ENCODE measurements at places on chromosomes 2 and 18.

GRCh38 chr2:168744844-168745243 lies 57.6 kb upstream of the NOSTRIN start:
- DNase-seq, result no peak

DNA sequence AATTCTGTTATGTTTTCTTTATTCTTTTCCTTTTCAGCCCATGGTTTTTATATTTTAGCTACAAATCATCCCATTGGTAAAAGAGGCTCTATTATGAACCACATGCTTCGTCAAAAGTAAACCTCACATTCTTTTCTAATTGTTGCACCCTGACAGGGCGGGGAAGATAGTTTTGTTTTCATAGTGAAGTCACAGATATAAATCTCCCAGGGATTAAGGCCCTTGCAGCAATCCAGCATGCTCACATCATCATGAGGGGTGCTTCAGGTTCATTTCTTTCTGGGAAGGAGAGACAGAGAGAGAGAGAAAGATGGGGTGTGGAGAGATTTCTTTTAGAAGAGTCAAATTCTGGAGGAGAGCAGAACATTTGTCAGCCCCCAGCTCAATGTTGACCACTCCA lies 124.5 kb upstream of the CDC42EP3 start:
- DNase-seq, result no peak

DNA sequence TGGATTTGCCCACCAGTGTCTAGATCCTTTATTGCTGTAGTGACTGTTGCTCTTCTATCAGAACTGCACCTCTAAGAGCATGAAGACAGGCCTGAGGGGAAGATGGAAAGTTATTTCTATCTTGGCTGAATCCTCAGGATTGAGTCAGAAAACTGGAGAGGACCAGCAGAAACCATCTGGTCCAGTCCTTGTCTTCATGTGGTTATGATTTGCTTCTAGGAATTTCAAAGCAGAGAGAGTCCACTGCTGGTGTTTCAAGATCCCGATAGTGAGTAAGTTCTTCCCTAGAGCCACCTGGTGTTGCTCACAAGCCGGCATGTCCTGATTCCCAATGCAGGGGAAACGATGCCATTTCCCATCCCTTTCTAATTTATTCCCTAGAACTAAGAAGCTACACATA lies 84.2 kb downstream of the NCKAP5 start:
- DNase-seq, result no peak

DNA sequence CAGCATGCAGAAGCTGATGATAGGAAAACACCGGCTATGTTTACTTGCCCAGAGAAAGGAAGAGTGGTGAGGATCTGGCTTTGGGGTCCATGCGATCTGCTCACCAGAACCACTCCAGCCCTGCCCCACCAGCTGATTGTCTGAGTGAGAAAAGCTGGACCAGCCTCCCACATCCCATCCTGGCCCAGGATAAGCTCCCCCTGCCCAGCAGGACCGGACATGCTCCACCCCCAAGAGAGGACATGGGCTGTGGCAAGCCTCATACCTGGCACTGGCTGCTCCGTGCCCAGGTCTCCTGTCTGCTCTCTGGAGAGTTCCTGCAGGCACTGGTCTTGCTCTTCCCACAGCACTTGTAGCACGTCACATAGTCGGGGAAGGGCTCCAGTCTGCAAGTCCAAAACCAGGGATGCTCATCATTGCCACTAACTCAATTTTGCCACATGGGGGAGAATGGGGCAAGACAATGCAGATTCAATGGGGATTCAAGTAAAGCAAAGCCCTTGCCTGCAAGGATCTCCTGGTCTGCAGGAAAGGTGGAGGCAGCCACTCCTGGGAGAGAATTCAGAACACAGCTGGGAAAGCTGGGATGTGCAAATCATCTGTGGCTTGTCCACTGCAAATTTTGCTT lies 30.0 kb downstream of the SCTR start:
- no peak for DNase-seq

DNA sequence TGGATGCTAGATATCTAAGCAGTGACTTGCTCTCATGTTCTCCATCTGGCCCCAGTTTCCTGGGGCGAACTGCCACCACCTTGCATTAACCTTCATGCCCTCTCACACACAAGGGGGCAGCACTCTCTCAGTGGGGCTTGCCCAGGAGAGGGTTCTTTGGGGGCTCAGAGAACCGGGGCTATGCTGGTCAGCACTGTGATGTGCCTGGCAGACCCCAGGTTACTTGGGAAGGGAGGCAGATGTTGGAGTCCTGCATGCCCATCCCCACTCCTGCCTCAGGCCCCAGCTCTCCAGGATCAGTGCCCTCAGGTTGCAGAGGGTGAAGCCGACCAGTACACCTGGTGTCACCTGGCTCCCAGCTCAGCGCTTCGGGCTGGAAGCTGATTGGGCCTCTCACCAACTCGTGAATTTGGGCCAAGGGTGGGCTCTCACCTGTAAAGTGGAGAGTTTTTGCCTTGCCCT lies 396.2 kb upstream of the HS6ST1 start:
- no peak for DNase-seq

- no peak for DNase-seq
Observed at GRCh38 chr2:225309516-225309915, 90.0 kb upstream of the NYAP2 start.

GRCh38 chr2:68766376-68766845 lies 31.8 kb downstream of the ARHGAP25 start:
- no peak for DNase-seq

DNA sequence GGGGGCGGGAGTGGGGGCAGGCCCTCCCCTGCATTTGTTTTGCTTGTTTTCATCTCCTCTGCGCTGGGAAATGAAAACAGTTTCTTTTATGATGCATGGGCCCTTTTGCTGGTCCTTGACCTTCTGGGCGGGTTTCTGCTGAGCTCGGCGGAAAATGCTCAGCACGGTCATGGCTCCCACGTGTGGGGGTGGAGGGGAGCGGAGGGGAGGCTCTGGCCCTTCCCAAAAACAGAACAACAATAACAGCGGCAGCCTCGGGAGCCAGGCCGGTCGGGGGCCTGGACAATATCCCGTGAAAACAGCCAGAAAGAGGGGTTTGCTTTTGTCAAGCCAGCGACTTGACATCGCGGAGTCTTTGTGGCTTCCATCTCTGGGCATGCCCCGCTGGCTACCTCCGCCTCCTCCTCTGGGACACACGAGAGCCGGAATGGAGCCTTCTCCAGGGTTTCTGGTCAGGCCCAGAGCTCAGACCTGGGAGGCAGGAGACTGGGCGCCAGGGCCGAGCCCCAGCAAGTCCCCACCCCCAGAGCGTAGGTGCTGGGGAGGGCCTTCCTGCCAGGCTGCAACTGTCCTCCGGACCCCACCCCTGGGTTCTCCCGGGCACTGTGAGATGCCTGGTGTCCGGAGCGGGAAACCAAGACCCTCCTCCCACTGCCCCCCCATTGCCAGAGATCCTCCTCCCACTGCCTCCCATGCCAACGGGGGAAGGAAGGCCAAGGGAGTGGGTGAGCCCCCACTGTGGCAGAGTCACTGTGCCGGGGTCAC lies 35.9 kb upstream of the SNED1 start:
- no peak for DNase-seq

DNA sequence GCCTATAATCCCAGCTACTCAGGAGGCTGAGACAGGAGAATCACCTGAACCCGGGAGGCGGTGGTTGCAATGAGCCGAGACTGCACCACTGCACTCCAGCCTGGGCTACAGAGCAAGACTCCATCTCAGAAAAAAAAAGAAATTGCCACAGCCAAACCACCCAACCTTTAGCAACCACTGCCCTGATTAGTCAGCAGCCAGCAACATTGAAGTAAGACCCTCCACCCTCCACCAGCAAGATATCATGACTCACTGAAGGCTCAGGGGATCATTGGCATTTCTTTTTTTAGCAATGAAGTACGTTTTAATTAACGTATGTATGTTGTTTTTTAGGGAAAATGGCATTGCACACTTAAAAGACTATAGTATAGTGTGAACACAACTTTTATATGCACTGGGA lies 349.1 kb upstream of the ACVR2A start:
- no peak for DNase-seq

DNA sequence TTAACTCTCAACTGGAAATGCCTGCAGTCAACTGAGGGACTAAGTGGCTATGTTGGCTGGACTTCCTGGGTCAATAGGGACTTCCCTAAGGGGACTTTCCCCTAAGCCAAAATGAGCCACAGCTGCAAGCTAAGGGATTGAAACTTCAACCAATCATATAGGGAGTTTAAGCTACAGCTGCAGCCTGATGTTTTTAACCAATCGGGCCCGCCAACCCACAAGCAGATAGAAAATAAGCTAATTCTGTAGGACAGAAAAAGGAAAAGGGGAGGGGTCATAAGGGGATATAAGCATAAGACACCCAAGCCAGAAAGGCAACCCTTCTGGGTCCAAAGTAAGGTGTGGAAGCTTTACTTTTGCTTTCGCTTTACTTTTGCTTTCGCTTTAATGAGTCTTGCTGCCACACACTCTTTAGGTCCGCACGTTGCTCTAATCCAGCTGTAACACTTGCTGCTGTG lies 927.5 kb downstream of the ERBB4 start:
- no peak for DNase-seq

DNA sequence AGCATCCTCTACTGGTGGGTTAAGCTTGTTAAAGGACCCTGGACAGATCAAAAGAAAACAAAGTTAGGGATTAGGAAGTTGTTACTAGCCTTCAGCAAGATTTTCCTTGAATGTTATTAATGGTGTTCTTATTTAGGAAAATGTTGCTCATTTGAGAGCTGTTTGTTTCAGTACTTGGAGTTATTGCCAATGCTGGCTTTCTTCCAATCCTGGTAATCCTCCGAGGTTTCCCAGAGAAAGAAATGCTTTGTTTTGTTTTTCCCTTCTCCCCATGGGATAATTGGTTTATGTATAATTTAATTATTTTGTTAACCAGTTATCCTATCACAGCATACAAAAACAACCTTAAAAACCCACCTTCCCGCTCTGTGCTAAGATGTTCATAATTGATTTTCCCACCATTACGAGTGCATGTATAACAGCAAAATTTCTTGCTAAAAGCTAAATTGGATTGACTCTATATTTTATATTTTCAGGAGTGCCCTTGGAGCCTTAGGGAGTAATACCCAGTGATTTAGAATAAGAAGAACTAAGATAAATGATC lies 79.8 kb downstream of the MGAT5 start:
- no peak for DNase-seq

DNA sequence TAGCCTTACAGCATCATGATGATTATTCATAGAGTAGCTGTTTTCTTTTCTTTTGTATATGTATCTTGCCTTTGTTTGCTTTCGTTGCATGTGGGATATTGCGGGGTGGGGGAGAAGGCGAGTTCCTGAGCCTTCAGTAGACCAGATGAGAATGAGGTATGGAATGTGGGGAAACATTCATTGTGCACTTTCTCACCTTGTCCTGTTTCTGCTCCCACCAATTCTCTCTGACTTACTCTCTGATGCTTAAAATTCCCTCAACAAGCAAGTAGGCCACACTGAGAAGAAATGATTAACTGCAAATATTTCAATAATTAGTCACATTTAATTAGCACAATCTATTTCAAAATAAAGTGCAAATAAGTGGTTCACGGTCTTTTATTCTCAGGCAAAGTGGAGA lies 31.0 kb downstream of the GKN2 start:
- DNase-seq, result no peak

DNA sequence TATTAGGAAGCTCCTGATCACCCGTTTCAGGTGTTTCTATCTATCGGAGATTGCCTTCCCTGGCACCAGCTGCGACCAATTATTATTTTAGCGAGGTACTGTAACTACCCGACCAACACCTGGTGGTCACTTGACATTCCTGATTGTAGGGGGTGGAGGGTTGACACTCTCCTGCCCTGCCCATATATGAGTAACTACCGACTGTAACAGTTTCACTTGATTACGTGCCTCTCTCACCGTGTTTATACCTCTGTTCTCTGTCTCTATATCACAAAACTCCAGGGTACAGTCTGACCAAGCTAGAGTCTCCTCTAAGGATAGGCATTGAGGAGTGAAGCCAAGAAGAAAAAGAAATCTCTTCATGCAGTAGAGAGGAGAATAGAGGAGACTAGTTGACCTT lies 268.0 kb upstream of the LRATD1 start:
- no peak for DNase-seq

GRCh38 chr2:119114266-119114665 lies 44.3 kb downstream of the C1QL2 start:
- no peak for DNase-seq

GRCh38 chr2:67277450-67277849 lies 119.7 kb upstream of the ETAA1 start:
- DNase-seq, result no peak

DNA sequence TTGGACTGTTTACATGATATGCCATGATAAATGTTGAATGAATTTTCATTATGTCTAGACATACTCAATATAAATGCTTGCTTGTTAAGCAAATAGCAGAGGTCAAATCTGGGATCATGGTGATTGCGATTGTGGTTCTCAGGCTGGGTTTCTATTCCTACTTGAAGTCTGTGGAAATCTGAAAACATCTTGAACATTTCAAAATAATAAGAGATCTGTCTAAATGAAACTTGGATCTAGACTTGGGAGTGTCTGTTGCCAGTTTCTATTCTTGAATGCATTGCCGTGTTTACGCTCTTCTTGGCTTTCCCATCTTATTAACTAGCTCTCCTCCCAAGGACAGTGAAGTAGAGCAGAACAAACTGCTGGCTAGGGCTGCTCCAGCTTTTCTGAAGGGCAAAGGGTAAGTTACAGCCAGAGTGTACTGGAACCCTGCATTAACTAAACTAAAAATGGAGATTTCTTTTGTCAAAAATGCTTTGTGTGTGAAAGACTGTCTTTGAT lies 127.7 kb downstream of the DTNA start:
- no peak for DNase-seq

DNA sequence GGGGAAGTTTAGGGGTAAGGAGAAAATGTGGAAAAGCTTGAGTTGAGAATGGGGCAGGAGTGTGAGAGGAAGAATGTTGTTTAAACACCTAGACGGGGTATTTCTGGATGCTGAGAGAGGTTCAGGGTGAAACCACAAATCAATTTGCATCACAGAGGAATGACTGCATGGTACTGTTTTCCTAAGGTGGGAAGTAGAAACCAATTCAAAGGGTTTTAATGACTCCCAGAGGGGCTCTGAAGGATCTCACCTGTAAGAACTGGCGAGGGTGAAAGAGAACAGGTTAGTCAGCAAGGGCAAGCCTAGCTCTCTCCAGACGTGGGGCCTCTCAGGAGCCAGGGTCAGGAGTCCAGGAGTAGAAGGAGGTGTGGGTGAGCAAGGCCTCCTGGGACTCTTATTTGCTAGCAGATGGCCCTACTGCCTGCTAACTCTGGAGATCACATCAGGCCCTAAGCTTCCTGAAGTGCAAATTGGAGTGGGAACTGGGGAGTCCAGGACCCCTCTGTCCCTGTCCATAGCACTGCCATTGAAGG lies 133.0 kb upstream of the CELF4 start:
- no peak for DNase-seq

DNA sequence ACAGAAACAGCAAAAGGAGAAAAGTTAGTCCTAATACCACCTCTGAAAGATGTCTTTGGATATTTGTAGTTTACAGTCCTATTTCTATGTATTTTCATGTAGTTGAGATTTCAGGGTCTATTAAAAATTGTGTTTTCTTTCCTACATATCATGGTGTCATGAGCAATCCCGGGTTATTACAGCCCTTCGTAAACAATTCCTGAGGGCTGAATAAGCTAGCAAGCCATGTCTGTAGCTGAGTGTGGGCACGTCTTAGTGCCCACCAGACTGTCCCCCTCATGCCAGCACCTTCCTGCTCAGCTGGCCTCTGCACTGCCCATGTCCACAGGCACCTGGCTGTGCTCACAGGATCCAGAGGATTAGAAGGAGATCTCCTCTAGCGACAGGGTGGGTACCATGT lies 60.6 kb downstream of the CTIF start:
- DNase-seq, result no peak

Measured in right renal cortex interstitium (tissue), 3 donors.